ELF-1 (cell line): ENCODE measurements at places on chromosomes 13 and 19.

DNA sequence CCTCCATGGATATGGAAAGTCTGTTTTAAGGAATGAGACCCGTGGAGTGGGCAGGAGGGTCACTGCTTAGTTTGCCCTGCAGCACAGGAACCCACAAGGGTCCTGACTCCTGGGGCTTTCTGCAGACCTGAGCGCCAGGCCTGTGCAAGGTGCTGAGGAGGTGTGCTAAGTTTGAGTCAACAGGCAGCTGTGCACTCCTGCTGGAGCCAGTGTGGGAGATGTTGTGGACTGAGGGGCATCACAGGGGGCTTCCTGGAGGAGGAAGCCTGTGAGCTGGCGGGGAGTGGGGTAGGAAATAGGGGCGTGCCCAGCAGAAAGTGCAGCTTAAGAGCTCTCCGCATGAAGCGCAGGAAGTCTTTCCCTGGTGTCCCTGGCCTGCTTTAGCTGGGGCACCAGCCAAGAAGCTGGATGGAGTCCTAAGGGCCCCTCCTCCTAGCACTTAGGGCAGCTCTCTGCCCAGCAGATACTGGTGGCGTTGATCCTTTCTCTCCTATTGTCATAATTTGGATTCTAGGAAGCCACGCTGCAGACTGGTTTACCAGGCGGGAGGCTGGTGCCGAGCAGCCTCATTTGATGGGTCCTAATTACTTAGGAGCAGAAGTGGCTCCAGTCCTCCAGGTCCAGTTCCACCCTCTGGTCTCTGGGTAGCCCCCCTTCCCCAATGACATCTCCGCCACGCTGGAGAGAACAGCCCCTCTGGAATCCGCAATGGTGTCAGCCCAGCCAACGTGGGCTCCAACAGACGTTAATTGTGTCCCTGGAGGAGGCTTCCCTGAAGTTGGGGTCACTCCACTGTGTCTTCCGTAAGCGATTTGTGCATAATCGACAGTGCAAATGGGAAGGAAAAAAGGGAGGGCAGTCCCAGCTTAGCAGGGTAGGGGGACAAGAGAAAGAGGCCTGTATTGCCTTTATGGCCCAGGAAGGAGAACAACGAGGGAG is 309.2 kb downstream of the ZNF536 start:
- DNase-seq: no peak

DNA sequence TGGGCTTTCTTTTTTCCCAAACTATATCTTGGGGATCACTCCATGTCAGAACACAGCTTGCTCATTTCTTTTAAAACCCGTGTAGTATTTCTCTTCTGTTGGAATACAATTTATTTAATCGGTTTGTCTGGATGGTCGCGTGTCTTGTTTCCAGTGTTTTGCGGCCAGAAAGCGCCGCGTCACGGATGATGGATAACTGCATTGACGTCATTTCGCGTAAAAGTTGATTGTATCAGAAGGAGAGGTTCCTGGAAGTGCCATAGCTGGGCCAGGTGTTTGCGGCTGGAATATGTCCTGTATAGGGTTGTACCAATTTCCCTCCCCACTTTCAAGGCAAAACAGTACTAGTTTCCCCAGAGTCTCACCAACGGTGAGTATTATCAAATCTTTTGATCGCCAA is 9.7 kb downstream of the ACTL9 start:
- no peak for DNase-seq

DNA sequence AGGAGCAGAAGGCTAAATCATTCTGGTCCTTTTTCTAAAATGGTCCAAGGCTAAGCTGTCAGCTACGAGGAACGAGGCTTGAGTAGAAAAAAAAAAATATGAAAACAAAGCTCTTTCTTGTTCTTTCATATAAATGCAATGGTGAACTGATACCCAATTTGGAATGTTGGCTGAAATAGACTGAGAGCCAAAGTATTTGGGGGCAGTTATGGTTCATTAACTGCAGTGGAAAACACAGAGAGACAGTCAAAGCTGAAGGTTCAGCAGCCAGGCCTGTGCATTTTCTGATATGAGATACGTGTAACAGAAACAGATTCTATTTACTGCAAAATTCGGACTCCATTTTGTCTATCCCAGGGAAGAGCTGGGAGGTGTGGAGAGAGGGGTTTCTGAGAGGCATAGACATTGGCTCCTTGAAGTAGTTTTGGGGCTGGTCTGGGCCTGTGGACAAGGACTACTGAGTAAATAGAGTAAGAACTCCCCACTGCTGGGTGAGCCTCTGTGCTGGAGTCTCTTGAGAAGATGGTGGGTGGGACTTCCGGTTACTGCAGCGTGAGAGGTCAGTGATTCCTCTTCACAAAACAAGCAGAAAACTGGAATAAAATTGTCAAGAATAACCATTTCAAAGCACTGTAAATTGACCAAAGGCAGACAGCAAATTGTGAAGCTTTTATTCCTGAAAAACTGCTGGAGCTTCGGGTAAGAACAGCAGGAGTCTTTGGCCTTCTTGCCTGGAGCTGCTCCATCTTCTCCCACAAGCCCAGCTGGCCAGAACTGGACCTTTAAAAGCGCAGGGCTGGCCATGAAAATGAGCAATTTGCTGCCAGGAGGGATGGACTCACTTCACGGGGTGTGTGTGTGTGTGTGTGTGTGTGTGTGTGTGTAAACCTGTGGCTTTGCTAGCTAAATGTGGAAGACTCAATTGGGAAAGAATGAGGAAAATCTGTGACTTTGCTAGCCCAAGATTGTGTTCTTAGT is 43.1 kb upstream of the CNMD start:
- no peak for DNase-seq

GRCh38 chr19:29436591-29437103 is 89.1 kb upstream of the VSTM2B start:
- no peak for DNase-seq

- DNase-seq: peak; percentile 80
Observed at GRCh38 chr13:24995225-24995804, 100.6 kb upstream of the PABPC3 start.

- no peak for DNase-seq
Observed at GRCh38 chr19:35400773-35401100, 29.9 kb downstream of the GPR42 start.

DNA sequence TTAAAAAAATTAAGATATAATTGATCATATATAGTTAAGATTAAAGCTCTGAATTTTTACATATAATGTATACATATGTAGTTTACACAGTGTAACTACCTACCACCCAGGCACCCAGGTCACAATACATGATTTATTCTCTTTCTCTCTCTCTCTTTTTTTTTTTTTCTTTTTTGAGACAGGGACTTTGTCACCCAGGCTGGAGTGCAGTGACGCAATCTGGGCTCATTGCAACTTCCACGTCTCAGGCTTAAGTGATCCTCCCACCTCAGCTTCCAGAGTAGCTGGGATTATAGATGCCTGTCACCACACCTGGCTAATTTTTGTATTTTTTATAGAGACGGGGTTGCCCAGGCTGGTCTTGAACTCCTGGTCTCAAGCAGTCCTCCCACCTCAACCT is 18.8 kb upstream of the CLASRP start:
- DNase-seq: no peak

- peak; percentile 82 for DNase-seq
Observed at GRCh38 chr19:47719047-47719859, 6.0 kb downstream of the EHD2 start.
